Hepatocyte (in vitro differentiated cells): ENCODE measurements at places on chromosomes 2 and 18.

DNA sequence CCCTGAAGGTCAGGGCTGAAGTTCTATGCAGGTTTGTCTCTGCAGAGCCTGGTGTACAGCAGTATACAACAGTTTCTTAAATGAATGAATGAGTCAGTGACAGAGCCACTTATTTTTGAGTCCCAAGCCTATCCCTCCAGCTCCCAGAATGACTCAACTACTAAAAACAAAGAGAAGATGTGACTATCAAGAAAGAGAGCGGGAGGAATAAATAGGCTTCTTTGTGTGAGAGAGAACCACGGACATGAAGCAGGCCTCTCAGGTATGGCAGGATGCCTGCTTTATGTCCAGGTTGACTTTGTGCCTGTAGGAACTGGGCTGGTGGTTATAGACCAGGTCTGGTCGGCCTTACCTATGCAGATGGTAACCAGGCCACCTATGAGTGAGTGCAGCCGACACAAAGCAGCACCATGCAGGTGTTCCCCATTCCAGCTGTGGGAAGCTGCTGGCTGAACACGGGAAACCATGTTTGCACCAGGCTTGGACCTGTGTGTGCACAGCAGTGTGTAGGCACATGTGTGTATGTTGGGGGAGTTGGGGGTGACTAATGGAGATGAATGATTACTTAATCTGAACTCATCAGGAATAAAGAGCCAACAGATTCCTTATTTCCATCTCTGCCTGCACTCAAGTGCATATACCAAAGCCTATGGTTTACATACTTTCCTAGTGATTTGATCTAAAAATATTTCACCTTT, 171.0 kb downstream of the OSR1 start:
- no peak for DNase-seq

DNA sequence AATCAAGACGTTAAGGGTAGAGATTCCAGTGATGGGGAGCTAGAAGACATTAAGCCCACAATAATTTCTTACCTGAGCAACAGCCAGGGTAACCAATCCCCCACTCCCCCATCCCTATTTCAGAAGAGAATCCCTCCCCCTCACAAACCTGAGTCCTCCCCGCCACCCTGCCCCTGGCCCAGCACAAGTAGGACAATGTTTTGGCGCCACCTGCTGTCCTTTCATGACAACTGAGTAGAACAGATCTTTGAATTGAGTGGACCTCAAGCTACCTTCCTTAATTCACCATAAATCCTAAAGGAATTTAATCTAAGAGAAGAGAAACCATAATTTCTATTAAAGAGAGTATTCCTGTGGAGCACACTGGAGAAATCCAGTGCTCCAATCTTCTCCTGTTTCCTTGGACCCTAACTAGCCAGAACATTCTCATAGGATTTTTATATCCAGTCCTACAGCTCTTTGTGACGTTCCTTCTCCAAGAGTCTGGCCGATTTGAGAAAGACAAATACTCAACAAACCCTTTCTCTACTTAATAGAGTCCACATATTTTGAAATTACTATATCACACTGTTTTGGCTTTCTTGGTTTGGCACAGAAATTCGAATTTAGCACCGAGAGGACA, 41.1 kb downstream of the NHEJ1 start:
- DNase-seq, result peak; percentile 85

- DNase-seq, result no peak
These were observed 60.6 kb downstream of the ZNF385B start for GRCh38 chr2:179800776-179801175.

DNA sequence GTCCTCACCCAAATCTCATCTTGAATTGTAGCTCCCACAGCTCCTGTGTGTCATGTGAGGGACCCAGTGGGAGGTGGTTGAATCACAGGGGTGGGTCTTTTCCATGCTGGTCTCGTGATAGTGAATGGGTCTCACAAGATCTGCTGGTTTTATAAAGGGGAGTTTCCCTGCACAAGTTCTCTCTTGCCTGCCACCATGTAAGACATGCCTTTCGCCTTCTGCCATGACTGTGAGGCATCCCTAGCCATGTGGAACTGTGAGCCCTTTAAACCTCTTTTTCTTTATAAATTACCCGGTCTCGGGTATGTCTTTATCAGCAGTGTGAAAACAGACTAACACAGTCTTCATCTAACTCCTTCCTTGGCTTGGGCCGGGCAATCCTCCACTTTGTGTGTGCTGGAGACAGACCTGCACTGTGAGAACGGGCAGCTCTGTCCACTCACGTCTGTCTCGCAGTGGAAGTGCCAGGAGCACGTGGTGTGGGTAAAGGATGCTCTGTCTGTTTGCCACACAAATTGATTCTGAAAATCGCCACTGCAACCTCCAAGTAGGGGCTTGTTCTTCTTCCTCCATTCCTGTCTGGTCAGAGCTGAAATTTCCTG, 47.6 kb upstream of the OTOS start:
- no peak for DNase-seq

DNA sequence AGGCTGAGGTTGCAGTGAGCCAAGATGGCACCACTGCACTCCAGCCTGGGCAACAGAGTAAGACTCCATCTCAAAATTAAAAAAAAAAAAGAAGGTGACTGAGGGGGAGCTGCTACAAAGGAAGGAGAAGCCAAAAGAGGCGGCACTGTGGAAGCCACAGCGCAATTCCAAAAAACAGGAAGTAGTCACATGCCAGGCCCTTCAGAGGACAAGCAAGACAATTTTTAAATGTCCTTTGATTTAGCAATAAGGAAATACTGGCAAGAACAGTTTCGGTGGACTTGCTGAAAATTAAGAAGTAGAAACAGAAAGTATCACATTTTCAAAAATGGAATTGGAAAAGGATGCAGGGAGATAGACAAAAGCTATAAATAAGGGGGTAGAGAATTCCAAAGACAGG, 122.8 kb downstream of the OSBPL1A start:
- no peak for DNase-seq

DNA sequence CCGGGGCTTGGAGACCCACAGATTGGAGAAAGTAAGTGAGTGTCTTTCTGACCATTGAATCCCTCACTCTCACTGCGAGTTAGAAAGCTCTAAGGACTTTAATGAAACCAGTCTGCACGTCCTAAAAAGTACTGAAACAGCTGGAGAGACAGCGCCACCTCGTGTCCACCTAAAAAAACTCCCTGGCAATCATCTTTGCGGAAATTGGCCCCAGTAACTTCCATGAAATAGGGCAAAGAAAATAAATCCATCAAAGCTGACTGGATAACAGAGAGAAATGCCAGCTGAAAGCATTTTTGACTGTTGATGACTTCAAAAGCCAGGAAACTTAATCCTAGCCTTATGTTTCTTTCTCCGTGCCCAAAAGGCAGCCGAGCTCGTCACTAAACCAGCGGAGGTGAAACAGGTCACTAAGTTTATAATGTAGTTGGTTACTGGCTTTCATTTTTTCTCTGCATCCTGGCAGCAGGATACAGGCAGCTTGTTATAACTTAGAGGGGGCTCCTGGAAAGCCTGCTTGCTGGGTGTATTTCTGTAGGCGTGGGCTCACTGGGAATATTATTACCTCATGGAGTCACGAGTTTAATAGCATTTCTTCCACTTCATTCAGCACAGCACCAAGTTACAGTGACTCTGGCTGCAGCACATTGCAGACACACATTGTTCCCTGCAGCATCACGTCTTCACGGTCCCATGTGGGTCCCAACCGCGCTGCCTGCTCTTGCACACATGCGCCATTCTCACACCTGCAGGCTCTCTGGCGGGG, 266.5 kb downstream of the HRH4 start:
- DNase-seq, result peak; percentile 87
